Hair follicle dermal papilla cell (primary cell): ENCODE measurements at places on chromosomes 11 and 22. TPM values are rescaled to one million over a fixed set of nuclear protein-coding genes. Genes with fewer than 3 reads are reported as not detected.

The MTMR3 gene
- 42.1 and 57.1 TPM in 2 replicates for total RNA-seq

The KBTBD3 gene
- total RNA-seq: 2.6 and 3.2 TPM in 2 replicates

The OR52I2 gene
- total RNA-seq: not detected in 2 replicates

The JAML gene
- total RNA-seq: not detected in 2 replicates

The SAA4 gene
- not detected in 2 replicates for total RNA-seq
